HepG2 (cell line): ENCODE measurements at places on chromosomes 3 and 15. TPM values are rescaled to one million over a fixed set of nuclear protein-coding genes. Genes with fewer than 3 reads are reported as not detected.

- no peak overlapping the region for H3K27ac ChIP-seq
- H3K4me3 ChIP-seq: no peak overlapping the region
- peaks cover 36% of the 10 kb centered on the region for H3K36me3 ChIP-seq
Observed at GRCh38 chr3:172343117-172343516, 105.1 kb downstream of the GHSR start.

- DNase-seq: no peak
- H3K27ac ChIP-seq: no peak overlapping the region
- H3K4me1 ChIP-seq: no peaks in the 10 kb centered on the region
- no peaks in the 10 kb centered on the region for H3K36me3 ChIP-seq
Observed at GRCh38 chr3:151395806-151396205, 11.3 kb upstream of the P2RY12 start.

- peaks cover 2% of the 10 kb centered on the region for H3K27me3 ChIP-seq
- H3K36me3 ChIP-seq: no peaks in the 10 kb centered on the region; the same call in none of the 2 replicates
- H3K4me1 ChIP-seq: peaks cover 36% of the 10 kb centered on the region
- peak overlapping the region; percentile 100 for H3K4me3 ChIP-seq
Observed at GRCh38 chr15:74613953-74614743, 1.5 kb upstream of the CLK3 start.

GRCh38 chr15:69493406-69493805 is 40.8 kb downstream of the RPLP1 start:
- peaks cover 25% of the 10 kb centered on the region; the same call in 2 of the 3 replicates for H3K27me3 ChIP-seq
- DNase-seq: no peak
- no peaks in the 10 kb centered on the region for H3K4me1 ChIP-seq

GRCh38 chr3:195693428-195694216 is 27.2 kb upstream of the MUC20 start:
- no peaks in the 10 kb centered on the region for H3K4me1 ChIP-seq
- no peak for DNase-seq
- H3K36me3 ChIP-seq: peaks cover 6% of the 10 kb centered on the region
- H3K27me3 ChIP-seq: no peaks in the 10 kb centered on the region

DNA sequence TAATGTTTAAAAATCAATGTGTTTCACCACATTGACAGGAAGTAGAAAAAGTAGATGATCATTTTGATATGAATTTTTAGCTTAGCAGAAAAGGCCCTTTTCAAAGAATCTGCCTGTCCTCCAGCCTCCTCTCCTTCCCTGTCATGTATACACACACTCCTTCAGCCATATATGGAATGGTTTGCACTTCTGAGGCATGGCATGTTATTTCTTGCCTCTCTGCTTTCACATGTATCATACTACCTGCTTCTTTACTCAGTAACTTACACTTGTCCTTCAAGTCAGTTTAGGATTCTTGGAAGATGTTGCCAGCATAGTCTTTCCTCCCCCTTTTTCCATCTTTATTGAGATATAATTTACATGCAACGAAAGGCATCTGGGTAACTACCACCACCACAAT is 79.0 kb downstream of the REC114 start:
- no peak overlapping the region for H3K4me3 ChIP-seq
- no peaks in the 10 kb centered on the region for H3K4me1 ChIP-seq
- H3K27ac ChIP-seq: no peak overlapping the region
- H3K36me3 ChIP-seq: no peaks in the 10 kb centered on the region

- H3K27ac ChIP-seq: no peak overlapping the region
- no peaks in the 10 kb centered on the region for H3K27me3 ChIP-seq
- no peak overlapping the region for H3K4me3 ChIP-seq
- no peak for DNase-seq
- H3K4me1 ChIP-seq: peaks cover 60% of the 10 kb centered on the region
Observed at GRCh38 chr15:90188914-90189748, 12.0 kb upstream of the SEMA4B start.

GRCh38 chr15:61383421-61383820 is 154.3 kb upstream of the RORA start:
- no peak for DNase-seq
- no peaks in the 10 kb centered on the region for H3K36me3 ChIP-seq
- no peak overlapping the region for H3K4me3 ChIP-seq
- no peak overlapping the region for H3K27ac ChIP-seq
- no peaks in the 10 kb centered on the region for H3K27me3 ChIP-seq

DNA sequence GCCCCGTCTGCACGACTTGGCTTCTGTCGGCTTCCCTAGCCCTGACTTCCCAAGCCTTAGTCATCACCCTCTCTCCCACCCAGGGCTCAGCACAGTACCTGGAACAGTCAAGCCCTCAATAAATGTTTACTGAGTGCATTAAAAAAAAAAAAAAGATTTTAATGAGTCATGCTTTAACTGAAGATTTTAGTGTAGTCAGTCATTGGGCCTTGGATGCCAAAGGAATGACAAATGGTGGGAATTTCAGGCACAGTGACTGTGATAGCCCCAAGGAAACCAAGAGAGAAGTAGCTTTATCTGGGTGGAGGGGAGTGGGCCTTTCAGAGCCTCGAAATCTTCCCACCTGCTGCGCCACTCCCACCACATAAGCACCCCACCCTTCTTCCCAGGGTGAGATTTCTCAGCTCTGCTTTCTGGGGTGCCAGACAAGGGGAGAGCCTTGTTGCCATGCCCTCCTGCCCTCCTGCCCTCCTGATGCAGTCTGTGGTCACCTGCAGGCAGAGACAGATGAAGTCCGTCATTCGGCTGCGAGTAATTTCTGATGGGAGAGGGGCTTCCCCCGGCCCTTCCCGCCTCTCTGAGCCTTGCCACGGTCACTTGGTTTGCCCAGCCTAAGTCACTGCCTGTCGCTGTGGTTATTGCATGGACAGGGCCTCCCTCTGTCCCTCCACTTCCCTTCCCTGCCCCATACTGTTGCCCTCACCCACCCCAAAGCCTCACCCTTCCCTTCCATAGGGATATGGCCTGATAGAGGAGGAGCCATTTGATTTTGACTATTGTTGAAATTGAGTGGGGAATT is 41.8 kb downstream of the SMAD3 start:
- H3K27me3 ChIP-seq: no peaks in the 10 kb centered on the region
- H3K4me3 ChIP-seq: no peak overlapping the region
- peaks cover 5% of the 10 kb centered on the region for H3K36me3 ChIP-seq
- peak overlapping the region; percentile 72 for H3K27ac ChIP-seq
- peaks cover 83% of the 10 kb centered on the region for H3K4me1 ChIP-seq

DNA sequence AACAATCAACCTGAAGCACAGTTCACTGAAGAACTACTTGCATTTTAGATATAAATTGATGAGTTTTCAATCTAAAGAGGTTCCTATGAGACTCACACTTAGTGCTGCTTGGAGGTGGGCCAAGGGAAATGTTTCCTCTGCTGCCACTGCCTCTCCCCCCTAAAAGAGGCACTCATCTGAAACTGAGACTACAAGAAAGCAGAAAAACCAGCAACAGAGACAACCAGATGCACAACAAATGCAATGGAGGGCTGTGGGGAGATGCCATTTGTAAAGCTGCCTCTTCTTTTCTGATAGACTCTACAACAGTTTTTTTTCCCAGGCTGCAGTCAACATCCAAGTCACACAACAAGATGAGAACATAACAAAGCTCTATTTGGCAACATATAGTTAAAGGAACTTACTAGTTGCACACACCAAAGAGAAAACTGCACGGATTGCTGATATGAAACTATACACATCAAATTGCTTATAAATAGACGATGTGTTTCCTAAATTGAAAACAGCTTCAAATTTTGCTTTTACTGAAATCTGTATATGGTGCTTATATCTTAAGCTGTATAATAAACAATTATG is 11.0 kb downstream of the TSPAN3 start:
- peaks cover 29% of the 10 kb centered on the region for H3K4me1 ChIP-seq
- DNase-seq: no peak
- no peaks in the 10 kb centered on the region for H3K27me3 ChIP-seq
- 0 out of 3 replicates have a peak, but pooled peaks cover 3% of the 10 kb centered on the region for H3K36me3 ChIP-seq
- no peak overlapping the region for H3K27ac ChIP-seq
- no peak overlapping the region for H3K4me3 ChIP-seq

The EEF1AKMT4 gene
- 13.1 and 16.4 TPM in 2 replicates for total RNA-seq

The RBMS3 gene
- total RNA-seq: not detected in 2 replicates

The AGBL1 gene
- not detected in 2 replicates for total RNA-seq

The SCAMP5 gene
- 31.1 and 34.3 TPM in 2 replicates for total RNA-seq

The USP3 gene
- total RNA-seq: 55.9 and 61.2 TPM in 2 replicates

The GP9 gene
- total RNA-seq: not detected in 2 replicates

The SEMA5B gene
- not detected in 2 replicates for total RNA-seq

The LRRN1 gene
- total RNA-seq: not detected in 2 replicates

The CIB2 gene
- total RNA-seq: 1.5 and 1.8 TPM in 2 replicates
